ENCODE measurements at places on chromosomes 5 and 9. TPM values are rescaled to one million over a fixed set of nuclear protein-coding genes. Genes with fewer than 3 reads are reported as not detected.

DNA sequence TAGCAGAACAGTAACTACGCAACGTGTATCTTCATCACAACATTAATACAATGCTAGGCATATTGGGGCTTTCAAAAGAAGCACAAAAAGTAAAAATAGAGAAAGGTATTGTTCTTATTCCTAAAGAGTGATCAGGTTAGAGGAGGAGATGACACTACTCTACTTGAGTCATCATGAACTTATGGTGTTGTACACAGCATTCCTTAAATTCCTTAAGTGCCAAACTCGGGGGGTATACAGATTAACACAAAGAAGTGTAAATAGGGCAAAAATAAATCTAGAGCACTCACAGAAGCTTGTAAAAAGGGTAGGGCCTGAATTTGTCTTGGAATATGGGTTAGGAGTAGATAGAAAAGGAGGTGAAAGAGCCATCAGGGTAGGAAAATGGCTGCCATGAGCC is 308.0 kb upstream of the DAP start:
- no peak for DNase-seq

DNA sequence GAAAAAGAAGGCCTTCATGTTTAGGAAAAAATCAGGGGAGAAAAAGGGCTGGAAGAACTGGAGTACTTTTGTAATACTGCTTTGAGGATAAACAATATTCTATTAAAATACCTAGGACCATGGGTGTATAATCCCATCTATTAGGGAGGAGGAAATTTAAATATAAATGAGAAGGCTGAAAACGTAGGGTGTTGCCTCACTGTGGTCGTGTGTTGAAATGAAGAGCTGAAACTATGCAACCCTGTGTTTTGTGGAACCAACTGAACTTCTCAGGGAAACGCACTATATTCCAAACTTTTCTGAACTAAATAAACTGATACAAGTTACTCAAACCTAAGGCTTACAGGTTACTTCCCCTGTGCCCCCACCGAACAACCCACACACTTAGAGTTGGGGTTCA is 4.5 kb upstream of the CNTLN start:
- DNase-seq, result no peak

DNA sequence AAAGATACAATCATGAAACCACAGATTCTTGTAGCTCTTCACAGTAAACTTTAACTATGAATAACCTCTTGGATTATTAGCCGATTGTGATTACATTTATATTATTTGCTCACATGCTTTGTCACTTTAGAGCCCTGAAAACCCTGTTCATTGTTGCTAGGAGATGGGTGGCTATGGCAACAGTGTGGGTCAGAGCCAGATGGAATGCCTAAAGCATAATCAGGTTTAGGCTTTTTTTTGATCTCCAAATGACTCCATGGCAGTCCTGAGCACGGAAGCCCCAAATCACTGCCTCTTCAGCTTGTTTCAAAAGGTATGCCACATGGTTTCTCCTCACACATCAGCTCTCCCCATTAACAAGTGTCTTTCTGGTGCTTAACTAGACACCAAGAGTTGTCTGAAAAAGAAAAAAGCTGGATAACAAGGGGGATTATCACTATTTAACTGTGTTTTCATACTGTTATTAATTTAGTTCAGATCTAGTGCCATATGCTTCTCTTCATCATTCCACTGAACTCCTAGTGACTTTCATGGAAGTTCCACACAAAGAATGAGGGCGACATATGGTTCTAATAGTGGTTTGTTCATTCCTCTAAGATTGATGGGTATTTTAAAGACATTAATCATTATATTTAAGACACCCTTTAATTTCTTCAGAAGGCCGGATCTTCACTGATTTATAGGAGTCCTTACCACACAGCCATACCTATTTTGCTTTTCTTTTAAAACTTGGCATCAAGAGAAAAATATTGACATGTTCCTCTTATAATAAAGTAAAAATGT is 88.8 kb upstream of the PAM start:
- no peak for DNase-seq

GRCh38 chr5:180889381-180889780 is 9.6 kb upstream of the BTNL8 start:
- no peak for DNase-seq

GRCh38 chr9:91451431-91452270 is 28.0 kb upstream of the NFIL3 start:
- DNase-seq, result no peak

GRCh38 chr9:137478962-137479861 is 20.1 kb upstream of the NSMF start:
- DNase-seq, result no peak

SPEF2 gene
- total RNA-seq, result 35.9 TPM

TTC23L gene
- total RNA-seq, result 1.3 TPM

DNA sequence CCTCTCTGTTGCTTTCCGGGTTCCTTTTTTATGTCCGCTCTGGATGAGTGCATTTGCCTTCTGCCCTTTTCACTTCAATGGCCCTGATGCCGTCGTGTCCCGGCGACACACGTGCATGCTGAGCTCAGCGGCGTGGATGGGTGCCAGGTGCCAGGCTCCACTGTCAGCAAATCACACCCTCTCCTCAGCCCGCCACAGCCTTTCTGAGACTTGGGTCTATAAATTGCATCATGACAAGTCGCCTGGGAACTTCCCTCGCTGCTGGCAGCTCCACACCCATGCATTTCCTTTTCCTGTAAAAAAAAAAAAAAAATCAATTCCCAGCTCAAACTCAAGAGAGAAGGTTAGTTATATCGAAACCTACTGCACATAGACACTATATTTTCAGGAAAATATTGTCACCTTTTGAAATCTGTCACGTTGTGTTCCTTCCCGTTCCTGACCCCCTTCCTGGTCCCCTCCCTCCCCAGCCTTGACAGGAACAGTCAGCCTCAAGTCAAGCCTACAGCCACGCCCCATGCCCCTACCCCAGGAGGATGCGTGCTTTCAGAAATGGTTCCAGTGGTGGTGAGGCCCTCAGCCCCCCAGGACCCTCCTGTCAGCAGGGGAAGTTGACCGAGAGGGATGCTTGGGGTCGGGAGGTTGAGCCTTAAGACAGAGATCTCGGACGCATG is 110.3 kb upstream of the PTCH1 start:
- DNase-seq, result no peak

DNA sequence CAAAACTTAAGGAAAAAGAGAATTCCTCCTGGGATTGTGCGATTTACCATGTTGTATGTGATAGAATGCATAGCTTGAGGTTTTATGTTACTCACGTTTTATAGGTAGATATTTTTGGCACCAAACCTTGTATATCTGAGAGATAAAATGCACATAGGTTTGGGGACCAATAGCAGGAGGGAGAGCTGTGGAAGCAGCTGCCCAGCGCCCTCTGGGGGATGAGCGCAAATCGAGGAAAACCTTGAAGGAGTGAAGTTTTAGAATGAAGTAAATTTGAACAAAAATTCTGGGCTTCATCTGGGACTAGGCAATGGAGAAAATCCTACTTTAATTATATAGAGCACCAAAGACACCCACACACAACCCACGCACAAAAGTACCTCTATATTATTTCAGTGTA is 197.0 kb downstream of the ADCY2 start:
- DNase-seq, result no peak

C8G gene
- total RNA-seq, result not detected

GRCh38 chr5:66717455-66718373 is 121.5 kb downstream of the MAST4 start:
- DNase-seq, result no peak

N4BP3 gene
- total RNA-seq, result 9.8 TPM

PTGR1 gene
- total RNA-seq, result 87.1 TPM

SLC45A2 gene
- not detected for total RNA-seq

DRD1 gene
- total RNA-seq, result not detected

All from breast epithelium (tissue), 4 donors.